T follicular helper cell (primary cell): ENCODE measurements at places on chromosomes 3 and 15.

DNA sequence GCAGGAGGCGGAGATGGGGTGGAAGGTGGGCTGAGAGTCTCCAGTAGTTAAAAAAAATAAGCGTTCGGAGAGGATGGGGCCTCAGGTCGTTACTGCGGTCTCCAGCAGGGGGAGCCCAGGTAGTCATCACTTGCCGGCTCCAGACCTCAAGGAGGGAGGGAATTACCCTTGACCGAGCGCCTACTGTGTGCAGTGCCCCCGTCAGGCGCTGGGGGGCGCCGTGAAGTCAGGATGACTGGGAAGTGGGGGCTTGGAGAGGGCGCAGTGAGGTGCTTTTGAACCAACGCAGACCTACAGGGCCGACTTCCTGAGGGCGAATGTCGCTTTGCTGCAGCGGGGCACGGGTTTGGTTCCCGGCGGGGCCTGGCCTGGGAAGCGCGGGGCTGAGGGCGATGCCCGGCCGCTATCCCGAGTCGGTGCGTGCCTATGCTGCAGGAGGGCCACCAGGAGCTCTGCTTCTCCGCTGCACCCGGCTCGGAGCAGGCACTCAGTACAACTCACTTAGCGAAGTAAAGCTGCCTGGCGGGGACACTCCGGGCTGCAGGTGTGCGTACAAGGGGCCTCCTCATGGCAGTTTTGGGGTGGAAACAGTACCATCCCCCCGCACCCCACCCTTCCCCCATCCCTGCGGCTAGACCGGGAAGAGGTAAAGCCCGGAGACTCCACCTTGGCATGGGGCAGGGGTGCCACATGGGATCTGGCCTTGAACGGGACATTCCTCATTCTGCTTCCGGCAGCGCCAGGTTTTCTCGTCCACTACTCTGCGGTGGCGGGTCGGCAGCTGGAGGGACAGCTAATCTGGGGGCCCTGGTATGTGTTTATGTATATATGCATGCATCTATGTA lies 79.8 kb downstream of the RHCG start:
- DNase-seq: peak; percentile 33

DNA sequence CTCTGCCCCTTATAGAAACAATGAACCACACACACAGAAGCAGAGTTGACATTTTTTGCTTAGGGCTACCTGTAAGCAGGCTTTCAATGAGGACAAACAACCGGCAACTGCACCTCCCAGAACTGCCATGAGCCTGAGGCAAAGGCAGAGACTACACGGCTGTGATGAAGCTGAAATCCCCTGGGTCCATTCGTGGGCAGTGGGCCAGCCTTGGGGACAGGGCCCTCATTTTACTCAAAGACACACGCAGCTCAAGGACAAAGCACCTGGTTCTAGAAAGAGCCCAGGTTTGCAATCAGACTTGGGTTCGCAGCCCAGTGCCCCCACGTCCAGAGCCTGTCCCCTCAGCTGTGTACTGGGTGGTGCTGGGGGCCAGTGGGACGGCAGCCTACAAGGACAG lies 17.9 kb downstream of the FAM174B start:
- no peak for DNase-seq

DNA sequence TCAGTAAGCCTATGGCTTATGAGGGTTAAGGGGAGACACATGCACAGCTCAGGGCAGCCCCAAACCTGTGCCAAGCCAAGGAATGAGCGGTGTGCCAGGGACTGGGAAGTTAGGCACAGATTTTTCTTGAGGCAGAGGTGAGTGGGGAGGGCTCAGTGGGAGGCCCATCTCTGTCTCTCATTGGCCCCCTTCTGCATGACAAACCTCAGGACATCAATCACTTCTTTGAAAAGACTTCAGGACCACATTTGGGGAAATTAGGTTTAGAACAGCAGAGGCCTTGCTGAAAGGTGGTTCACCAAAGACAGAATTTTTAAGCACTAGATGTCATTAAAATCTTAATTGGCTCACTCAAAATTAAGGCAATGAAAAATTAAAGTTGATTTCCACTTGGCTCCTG lies 57.2 kb downstream of the RAB11A start:
- DNase-seq: no peak

DNA sequence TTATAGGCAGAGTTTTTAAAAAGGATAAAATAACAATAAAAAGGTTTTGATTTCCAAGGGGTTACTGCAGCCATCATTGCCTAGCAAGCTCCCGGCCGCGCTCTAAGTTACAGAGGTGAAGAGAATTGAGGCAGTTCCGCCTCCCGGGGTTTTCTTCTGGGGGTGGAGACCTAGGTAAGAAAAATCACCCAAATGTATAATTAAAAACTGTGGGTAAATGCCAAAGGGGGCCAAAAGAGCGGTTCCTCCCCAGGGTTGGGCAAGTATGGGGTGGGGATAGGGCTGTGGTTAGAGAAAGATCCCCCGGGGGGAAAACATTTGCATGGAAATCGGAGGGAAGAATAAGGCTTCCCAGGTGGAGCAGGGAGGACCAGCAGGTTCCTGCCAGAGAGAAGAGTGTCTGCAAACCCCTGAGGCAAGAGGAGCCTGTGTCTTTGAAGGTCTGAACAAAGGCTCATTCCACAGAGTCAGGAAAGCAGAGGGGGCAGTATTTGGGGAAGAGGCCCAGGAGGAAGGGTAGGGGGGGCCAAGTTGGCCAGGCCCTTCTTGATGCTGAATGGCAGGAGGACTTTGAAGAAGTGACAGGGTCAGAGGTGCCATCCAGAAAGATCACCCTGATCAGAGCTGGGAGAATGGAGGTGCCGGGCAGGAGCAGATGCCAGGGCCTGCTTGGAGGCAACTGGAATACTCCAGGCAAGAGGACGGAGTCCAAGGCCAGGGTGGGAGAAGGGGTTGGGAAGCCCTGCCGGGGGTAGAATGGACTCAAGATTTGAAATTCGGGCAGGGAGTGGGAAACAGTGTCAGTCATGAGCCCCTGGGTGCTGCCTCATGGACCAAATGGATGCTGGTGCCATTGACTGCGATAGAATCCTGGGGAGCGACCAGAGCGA lies 152.9 kb upstream of the RGMA start:
- DNase-seq: no peak

GRCh38 chr15:46732060-46732459 lies 985.2 kb upstream of the SEMA6D start:
- no peak for DNase-seq

- DNase-seq: no peak
Observed at GRCh38 chr15:89417206-89417725, 79.1 kb downstream of the RHCG start.

DNA sequence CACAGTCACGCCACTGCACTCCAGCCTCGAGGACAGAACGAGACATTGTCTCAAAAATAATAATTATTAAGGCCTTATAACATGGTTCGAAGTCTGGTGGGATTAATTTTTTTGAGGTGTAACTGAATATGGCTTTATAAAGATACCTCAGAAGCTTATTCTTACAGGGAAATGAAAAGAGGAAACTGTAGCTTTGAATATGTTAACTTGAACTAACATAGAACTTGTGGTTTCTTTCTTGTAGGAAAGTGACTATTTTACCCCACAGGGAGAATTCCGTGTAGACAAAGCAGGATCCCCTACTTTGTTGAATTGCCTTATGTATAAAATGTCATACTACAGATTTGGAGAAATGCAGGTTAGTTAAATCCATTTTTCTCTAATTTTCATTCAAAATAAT lies 96.3 kb downstream of the STT3B start:
- no peak for DNase-seq

- no peak for DNase-seq
Observed at GRCh38 chr3:31960793-31961431, 20.1 kb downstream of the OSBPL10 start.

GRCh38 chr15:80251428-80252120 lies 439 bp downstream of the CTXND1 start:
- DNase-seq: no peak

DNA sequence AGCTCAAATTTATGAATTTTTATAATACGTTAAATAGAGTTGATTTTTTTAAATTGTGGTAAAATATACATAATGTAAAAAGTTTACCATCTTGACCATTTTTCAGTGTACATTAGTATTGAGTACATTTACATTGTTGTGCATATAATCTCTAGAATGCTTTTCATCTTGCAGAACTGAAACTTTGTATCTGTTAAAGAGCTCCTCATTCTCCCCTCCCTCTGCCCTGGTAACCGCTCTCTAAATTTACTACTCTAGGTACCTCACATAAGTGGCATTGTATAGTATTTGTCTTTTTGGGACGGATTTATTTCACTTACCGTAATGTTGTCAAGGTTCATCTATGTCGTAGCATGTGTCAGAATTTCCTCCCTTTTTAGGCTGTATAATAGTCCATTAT lies 13.6 kb downstream of the TBC1D23 start:
- DNase-seq: no peak

DNA sequence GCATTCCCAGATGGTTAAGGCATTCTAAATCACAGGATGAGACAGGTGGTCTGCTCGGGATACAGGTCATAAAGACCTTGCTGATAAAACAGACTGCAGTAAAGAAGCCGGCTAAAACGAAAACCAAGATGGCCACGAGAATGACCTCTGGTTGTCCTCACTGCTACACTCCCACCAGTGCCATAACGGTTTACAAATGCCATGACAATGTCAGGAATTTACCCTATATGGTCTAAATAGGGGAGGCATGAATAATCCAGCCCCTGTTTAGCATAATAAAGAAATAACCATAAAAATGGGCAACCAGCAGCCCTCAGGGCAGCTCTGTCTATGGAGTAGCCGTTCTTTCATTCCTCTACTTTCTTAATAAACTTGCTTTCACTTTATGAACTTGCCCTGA lies 151.1 kb downstream of the ZNF385D start:
- no peak for DNase-seq

DNA sequence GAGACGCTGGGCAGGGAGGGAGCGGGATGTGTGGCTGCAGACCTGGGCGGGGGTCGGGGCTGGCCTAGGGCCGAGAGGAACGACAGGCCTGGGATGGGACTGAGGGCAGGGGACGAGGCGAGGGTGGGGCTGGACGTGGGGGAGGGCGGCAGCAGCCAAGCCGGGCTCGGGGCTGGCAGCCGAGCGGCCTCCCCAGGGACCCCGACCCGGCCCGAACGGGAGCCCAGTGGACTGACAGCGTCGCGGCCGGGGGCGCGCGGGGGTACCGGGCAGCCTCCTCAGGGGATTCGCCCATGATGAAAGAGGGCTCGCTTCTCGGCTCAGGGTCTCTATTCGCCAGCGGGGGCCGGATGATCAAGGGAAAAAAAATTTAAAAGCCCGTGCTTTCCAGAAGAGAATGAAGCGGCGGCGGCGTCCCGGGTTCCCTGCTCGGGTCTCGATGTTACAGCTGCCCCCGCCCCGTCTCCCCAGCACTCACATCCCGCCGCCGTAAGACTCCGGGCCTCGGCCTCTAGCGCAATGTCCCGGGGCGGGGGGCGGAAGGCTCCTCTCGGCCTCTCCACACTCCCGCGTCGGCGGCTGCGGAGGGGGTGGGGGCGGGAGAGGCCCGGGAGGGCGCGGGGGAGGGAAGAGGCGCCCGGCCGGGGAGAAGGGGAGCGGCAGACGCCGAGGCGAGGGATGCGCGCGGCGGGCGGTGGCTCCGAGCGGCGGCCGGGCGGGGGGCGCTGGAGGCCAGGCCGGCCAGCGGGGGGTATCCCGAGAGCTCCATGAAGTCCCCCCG lies 4.3 kb downstream of the PTH1R start:
- DNase-seq: no peak

DNA sequence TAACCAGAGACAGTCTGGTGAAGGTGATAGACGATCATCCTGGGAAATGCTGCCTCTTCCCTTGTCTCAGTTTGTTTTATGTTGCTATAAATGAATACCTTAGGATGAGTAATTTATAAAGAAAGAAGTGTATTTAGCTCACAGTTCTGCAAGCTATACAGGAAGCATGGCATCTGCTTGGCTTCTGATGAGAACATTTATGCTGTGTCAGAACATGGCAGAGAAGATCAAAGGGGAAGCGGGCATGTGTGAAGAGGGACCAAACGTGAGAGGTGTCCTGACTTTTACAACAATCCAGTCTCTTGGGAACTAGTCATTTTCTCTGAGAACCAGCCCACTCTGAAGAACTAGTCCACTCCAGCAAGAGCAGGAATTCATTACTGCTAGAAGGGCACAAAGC lies 9.6 kb downstream of the CMC1 start:
- no peak for DNase-seq

DNA sequence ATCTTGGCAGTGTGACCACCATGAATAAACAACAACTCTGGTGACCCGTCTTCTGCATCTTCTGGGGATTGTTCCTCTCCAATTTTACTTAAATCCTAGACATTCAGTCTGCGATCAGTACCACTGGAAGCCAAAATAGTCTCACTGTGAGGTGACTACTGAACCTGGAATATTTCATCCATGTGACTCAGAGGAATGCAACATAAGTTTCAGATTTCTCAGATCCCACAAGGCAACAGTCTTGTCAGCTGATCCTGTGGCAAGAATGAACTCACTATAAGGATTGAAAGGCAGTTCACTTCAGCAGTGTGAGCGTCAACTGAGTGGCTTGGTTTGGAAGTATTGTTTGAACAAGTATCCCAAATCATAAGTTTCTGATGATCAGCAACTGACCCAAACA lies 13.2 kb downstream of the NSUN3 start:
- DNase-seq: no peak

DNA sequence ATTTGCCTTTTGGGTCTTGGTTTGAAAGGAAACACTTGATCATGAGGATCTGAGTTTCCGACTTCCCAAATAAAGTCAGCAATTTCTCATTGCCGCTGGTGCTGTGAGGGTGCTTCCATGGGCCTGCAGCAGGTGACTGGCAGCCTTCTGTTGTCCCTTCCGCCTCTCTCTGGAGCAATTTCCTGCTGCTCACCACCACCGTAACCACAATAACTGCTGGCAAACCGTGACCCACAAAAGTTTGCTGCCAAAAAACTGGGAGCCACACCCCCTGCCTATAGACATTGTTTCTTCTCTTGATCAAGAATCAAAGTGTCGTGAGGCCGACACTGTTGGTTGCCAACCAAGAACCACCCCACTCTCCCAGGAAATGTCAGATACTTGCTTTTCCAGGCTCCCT lies 164.0 kb downstream of the NR2F2 start:
- no peak for DNase-seq

- DNase-seq: no peak
Observed at GRCh38 chr3:189978753-189979152, 141.9 kb downstream of the P3H2 start.

GRCh38 chr15:60548101-60548500 lies 69.2 kb upstream of the ICE2 start:
- no peak for DNase-seq

DNA sequence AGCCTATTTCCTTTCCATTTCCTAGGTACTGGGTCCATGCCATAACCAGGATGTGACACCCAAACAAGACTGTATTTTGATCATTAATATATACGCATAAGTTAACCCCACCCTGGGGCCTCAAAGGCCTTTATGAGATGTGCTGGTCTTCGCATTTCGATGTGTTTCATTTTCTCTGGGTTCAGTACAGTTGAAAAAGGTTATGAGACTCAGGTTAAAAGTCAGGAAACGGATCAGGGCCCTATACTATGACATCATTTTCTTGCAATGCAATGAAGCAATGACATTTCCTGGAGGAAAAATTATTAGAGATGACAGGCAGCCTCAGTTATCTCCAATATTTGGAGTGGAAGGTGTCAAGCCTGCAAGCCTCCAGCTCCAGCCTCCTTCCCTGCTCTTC lies 31.7 kb downstream of the TMEM212 start:
- no peak for DNase-seq

GRCh38 chr3:124926426-124927101 lies 8.0 kb downstream of the MUC13 start:
- no peak for DNase-seq
